ENCODE measurements at places on chromosomes 1 and 21. TPM values are rescaled to one million over a fixed set of nuclear protein-coding genes. Genes with fewer than 3 reads are reported as not detected.

GRCh38 chr1:18297896-18298648 is 182.7 kb upstream of the KLHDC7A start:
- H3K4me3 ChIP-seq: no peak overlapping the region
- H3K36me3 ChIP-seq: no peaks in the 10 kb centered on the region

- H3K27me3 ChIP-seq: no peaks in the 10 kb centered on the region
- DNase-seq: peak; percentile 29
- H3K4me3 ChIP-seq: no peak overlapping the region
- no peaks in the 10 kb centered on the region for H3K4me1 ChIP-seq
- H3K27ac ChIP-seq: no peak overlapping the region
Observed at GRCh38 chr1:94713472-94714141, 106.5 kb upstream of the SLC44A3 start.

DNA sequence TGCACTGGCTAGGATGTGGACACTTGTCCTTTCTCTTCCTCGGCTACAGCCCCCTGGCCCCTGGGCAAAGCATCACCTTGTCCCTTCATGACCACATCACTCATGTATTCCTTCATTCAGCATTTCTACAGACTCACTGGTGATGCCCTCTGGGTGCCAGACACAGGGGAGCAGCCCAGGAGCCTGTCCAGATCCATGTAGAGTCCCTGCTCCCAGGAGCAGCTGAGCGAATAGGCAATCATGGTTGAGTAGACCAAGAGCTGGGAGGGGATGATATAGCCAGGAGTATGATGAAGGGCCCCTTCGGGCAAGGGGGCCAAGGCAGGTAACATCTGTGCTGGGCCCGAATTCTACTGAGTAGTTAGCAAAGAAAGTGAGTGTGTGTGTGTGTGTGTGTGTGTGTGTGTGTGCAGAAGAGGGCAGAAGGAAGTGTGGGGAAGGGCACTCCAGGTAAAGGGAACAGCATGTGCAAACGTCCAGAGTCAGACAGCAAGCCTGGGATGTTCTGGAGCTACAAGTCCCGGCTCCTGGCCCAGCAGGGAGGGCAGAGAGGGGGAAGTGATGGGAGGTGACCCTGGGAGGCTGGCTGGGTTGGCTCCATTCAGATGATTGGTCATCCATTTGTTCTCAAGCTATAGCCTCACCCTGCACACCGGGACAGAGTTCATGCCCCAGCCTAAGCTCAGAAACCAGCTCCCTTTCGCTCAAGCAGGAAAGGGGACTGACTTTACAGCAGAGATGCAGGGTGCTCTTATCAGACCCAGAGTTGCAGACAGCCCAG is 21.0 kb upstream of the PIK3CD start:
- no peak for DNase-seq
- H3K36me3 ChIP-seq: no peaks in the 10 kb centered on the region
- peak overlapping the region; percentile 71 for H3K27ac ChIP-seq
- H3K4me3 ChIP-seq: peak overlapping the region; percentile 29

DNA sequence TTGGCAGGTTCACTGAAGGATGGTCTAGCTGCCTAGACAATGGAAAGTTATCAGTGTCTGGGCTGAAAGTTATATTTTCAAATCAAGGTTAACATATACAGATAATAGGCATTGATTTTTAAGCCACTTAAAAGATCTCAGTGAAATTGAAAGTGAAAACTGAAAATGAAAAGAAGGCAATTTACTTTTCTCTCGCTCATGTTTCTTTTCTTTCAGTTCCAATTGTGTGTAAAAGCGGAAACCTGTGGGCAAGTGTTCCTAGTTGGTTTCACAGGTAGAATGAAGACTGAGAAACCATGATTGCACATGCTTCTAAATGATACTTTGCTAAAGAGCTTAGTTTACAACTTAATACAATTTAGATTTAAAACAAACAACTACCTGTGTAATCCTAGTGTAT is 383.7 kb downstream of the ZP4 start:
- H3K36me3 ChIP-seq: no peaks in the 10 kb centered on the region
- no peak for DNase-seq
- no peak overlapping the region for H3K27ac ChIP-seq

DNA sequence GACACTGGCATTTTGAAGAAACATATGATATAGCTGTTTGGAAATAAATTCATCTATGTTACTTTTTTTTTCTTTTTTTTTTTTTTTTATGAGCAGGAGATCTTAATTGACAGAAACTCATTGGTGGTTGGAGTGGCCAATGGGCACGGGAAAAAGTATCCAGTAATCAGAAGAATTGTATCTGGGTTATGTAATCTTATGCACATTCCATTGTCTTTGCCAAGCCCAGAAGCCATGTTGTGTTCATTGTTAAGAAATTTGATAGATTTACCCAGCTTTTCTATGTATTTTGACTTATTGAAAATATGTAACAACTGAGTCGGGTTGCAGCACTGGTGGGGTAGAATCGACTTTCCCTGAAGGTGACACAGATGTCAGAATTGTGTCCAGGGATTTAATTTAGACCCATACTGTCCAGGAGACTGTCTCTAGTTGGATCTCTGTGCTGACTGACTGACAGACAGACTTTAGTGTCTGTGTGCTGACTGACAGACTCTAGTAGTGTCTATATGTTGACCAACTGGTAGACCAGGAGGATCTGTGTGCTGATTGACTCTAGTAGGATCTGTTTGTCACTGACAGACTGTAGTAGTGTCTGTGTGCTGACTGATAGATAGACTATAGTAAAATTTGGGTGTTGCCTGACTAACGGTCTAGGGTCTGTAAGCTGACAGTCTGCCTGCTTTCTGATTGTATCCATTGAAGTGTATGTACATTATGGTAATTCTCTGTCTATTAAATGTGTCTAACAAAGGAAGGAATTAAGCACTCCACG is 12.3 kb upstream of the C4BPB start:
- DNase-seq: no peak
- peak overlapping the region; percentile 37 for H3K27ac ChIP-seq
- no peak overlapping the region for H3K4me3 ChIP-seq

The RAVER2 gene
- 9.0 TPM for total RNA-seq

The BSND gene
- total RNA-seq: not detected
